ENCODE measurements at places on chromosomes 6 and 20. TPM values are rescaled to one million over a fixed set of nuclear protein-coding genes. Genes with fewer than 3 reads are reported as not detected.

Gene SLC4A11
- total RNA-seq = 1.1 TPM

Gene GRM1
- total RNA-seq = not detected

Gene BPIFA3
- not detected for total RNA-seq

Gene SRXN1
- 15.0 TPM for total RNA-seq

Measured in Peyer's patch (tissue), 4 donors.